ENCODE measurements at places on chromosomes 6 and 20. TPM values are rescaled to one million over a fixed set of nuclear protein-coding genes. Genes with fewer than 3 reads are reported as not detected.

The CLPSL1 gene
- not detected for polyA plus RNA-seq

The COL11A2 gene
- 20.2 TPM for polyA plus RNA-seq

The JPH2 gene
- not detected for polyA plus RNA-seq

The SLC13A3 gene
- polyA plus RNA-seq: 8.3 TPM

The LZTS3 gene
- 42.0 TPM for polyA plus RNA-seq

The SMLR1 gene
- polyA plus RNA-seq: not detected

The CTCFL gene
- not detected for polyA plus RNA-seq

The HLA-DRB1 gene
- not detected for polyA plus RNA-seq

The RUNX2 gene
- not detected for polyA plus RNA-seq

The CST5 gene
- not detected for polyA plus RNA-seq

The IPCEF1 gene
- 3.9 TPM for polyA plus RNA-seq

The HEY2 gene
- polyA plus RNA-seq: not detected

The COX7A2 gene
- 1,352 TPM for polyA plus RNA-seq

The TBX18 gene
- not detected for polyA plus RNA-seq

The C6orf163 gene
- polyA plus RNA-seq: 1.8 TPM

The OPRL1 gene
- polyA plus RNA-seq: 18.4 TPM

The FAM209B gene
- polyA plus RNA-seq: not detected

The SLC22A23 gene
- 8.8 TPM for polyA plus RNA-seq

The BRPF3 gene
- polyA plus RNA-seq: 12.6 TPM

The LY6G6C gene
- polyA plus RNA-seq: 0.88 TPM

Data from neural cell (in vitro differentiated cells).